ENCODE measurements at places on chromosomes 7 and 10.
A peak's percentile ranks its signal among the peaks of the same experiment; 100 is the strongest.

DNA sequence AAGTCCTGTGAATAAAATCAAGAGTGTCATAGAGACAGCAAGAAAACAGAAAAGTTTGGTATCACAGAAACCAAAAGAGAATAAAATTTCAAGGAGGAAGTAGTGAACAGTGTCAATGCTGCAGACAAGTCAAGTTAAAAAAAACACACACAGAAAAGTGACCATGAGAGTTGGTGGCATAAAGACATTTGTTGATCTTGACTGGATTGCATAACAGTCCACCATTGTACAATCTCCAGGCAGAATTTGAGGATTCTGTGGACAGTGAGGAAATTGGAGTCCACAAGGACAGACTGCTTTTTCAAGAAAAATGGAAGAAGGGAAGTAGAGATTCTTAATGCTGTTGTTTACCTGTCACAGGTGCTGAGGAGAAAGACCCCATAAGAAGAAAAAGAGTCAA, 412.5 kb downstream of the PLXDC2 start:
- no peak for DNase-seq

- DNase-seq: no peak
Observed at GRCh38 chr7:51006483-51007235, 224.0 kb upstream of the GRB10 start.

DNA sequence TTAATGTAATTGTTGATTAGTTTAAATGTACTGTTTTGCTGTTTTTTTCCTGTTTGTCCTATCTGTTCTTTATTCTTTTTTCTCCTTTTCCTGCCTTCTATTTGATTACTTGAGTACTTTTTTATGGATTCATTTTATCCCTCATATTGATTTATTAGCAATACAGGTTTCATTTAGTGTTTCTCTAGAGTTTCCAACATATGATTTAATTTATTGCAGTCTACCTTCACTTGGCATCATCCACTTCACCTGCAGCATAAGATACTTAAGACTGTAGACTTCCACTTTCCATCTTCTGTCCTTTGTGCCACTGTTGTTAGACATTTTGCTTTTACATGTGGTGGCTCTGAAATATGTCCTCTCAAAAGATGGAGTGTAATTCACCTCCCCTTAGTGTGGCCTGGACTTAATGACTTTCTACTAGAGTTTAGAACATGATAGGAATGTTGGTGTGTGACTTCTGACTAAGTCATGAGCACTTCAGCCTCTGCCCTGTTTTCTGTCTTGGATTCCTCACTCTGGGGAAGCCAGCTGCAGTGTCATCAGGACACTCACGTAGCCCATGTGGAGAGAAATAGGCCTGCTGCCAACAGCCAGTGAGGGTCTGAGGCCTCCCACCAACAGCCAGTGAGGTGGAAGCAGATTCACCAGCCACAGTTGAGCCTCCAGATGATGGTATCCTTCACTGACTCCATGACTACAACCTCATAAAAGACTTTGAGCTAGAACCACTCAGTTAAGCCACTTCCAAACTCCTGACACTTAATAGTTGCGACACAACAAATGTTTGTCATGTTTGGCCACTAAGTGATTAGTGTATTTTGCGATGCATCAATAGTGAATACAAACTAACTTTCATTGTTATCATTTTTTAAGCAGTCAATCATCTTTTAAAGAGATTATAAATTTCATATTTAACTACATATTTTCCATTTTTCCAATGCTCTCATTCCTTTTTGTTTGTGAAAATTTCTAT, 643.5 kb upstream of the DPP6 start:
- DNase-seq: no peak

- no peak for DNase-seq
Observed at GRCh38 chr7:92612501-92612900, 22.3 kb upstream of the FAM133B start.

DNA sequence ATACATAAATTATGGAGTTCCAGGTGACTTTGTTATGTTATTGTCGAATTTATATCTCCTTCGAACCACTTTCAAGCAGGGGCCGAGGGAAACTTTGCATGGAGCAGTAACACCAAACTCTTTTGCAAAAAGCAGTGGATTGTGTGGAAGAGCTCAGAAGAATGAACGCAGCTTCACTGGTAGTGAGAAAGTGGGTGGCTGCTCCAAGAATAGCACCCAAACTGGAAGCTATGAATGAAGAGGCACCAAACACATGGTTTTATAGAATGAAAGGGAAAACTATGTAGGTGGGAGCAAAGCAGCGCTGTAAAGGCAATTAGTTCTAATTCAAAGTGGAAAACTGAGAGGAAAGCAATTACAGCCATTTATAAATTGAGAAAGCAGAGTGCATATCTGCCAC, 67.2 kb downstream of the CTTNBP2 start:
- DNase-seq: no peak

DNA sequence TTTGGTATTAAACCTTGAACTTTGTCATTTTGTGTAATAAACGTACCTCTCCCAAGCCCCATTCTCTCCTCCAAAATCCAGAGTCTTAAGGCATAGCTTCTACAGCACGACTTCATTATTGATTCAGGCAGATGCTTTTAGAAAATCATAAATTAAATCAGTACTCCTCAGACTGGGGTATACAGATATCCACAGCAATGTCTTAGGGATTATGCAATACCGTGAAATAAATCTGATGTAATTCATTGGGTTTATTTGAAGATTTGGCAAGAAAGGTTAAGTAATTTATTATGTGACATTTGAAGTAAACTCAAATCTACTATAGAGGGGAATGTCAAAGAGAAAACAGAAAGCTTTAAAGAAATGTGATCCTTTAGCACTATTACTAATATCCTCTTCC, 246.1 kb upstream of the PLXDC2 start:
- DNase-seq: no peak

DNA sequence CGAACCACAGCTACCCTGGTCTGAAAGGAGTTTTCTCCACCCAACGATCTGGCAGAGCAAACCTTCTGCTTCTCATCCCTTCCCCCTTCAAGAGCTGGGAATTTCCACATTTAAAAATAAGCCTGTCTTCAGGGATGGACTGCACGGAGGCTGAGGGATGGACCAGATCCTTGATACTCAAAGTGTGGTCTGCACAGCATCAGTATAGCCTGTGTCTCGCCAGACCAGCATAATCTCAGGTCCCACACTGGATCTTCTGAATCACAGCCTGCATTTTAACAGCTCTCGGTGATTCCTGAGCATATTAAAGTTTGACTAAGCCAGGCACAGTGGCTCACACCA, 7.1 kb downstream of the KCNMA1 start:
- no peak for DNase-seq

GRCh38 chr7:1027242-1028043, 16.9 kb upstream of the GPR146 start:
- DNase-seq: no peak

- DNase-seq: no peak
Observed at GRCh38 chr7:19834566-19834965, 61.1 kb upstream of the TMEM196 start.

DNA sequence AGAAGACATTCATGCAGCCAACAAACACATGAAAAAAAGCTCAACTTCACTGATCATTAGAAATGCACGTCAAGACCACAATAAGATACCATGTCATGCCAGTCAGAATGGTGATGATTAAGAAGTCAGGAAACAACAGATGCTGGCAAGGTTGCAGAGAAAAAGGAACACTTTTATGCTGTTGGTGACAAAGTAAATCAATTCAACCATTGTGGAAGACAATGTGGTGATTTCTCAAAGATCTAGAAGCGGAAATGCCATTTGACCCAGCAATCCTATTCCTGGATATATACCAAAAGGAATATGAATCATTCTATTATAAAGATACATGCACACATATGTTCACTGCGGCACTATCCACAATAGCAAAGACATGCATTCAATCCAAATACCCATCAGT, 77.6 kb downstream of the C10orf90 start:
- DNase-seq: no peak

GRCh38 chr10:68082872-68083271, 7.8 kb upstream of the HERC4 start:
- no peak for DNase-seq

- DNase-seq: no peak
Observed at GRCh38 chr10:110336111-110336721, 31.5 kb upstream of the SMNDC1 start.

DNA sequence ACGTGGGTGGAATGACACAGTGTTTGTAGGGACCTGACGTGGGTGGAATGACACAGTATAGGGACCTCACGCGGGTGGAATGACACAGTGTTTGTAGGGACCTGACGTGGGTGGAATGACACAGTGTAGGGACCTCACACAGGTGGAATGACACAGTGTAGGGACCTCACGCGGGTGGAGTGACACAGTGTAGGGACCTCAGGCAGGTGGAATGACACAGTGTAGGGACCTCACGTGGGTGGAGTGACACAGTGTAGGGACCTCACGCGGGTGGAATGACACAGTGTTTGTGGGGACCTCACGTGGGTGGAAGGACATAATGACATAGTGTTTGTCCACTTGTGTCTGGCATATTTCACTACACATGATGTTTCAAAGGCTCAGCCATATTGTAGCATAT, 19.3 kb downstream of the PPP2R2D start:
- no peak for DNase-seq

GRCh38 chr10:17122726-17123661, 6.6 kb downstream of the CUBN start:
- DNase-seq: no peak

DNA sequence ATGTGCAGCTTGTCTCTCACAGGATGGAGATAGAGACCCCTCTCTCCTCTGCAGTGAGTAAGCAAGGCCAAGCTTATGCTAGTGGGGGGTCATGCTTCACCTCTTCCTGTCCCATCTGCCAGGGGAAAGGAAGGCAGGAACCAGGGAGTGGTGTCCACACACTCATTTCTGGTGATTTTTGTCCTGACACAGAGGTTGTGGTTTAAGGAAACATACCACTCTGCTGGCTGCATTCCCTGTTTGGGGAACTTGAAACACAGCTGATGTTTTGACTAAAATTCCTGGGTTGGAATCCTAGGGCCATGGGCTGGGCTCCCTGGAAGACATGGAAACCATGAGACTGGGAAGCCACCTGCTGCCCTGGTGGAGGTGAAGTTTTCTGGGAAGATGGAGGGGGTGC, 21.4 kb downstream of the C10orf120 start:
- no peak for DNase-seq

- no peak for DNase-seq
Observed at GRCh38 chr7:116571552-116571951, 46.7 kb downstream of the CAV1 start.

DNA sequence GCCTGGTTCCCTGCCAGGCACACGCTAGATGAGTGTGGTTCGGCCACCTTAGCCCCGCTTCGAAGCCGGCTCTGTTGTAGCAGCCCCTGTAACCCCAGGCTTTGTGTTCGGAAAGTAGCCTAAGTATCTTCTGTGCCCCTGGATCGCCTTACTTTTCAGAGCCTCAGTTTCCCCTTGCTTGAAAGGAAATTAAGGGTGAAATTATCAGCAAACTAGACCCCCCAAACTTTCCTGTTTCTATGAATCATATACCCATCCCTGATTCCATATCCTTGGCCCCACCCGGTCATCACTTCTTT, 312 bp downstream of the PDCD11 start:
- DNase-seq: no peak

DNA sequence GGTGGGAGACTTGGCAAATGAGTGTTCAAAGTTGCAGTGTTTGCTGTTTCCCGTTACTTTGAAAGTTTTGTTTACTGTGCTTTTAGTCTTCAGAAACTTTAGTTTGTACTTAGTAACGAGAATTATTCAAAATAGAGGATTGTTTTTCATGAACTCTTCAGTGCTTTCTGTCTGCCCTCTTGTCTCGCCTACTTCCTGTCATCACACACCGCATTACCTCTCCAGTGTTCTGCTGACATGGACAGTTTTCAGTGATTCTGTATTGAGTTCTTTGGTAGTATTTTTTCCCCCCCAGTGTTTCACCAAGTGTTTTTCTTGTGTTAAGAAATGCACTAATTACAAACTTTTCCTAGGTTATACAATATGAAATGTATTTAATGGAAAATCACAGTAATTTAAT, 207.0 kb downstream of the MLLT10 start:
- DNase-seq: peak; percentile 73

- no peak for DNase-seq
Observed at GRCh38 chr7:105127179-105127578, 113.2 kb downstream of the KMT2E start.

GRCh38 chr7:155653803-155654202, 9.3 kb downstream of the RBM33 start:
- no peak for DNase-seq

DNA sequence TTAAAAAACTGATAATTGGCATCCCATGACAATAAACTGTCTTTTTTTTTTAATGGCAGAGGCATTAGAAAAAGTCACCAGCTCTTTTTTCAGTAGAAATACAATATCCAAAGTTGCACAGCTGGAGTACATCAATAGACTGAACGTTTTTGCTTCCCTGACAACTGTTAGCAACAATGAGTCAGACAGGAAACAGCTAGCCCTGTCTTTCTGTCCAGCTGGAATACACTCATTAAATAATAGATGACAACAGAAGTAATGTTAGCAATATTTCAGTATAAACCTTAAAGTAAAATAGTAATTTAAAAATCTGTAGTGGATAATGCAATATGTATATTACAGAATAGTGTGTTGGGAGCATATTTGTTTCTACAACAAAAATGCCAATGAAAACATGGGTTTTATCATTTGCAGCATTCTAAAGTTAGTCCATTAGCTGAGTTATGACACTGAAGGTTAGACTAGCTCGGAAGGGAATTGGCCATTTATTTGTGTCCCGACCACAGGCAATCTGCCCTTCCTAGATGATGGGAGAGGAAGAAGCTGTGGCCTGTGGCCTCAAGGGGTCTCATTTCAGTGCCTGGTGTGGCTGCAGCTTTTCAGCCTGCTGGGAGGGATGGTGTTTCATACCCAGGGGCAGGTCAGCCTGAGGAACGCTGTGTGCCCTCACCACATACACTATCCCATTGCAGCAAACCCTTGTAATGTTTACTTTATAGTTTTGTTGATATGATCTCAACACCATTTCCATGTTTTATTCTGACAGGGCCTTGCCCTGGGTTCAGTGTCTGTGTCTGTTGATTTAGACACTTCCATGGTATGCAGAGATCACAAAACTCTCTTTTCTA, 173.3 kb downstream of the SLC16A9 start:
- DNase-seq: no peak

GRCh38 chr10:1241322-1241890, 185.2 kb downstream of the WDR37 start:
- no peak for DNase-seq

DNA sequence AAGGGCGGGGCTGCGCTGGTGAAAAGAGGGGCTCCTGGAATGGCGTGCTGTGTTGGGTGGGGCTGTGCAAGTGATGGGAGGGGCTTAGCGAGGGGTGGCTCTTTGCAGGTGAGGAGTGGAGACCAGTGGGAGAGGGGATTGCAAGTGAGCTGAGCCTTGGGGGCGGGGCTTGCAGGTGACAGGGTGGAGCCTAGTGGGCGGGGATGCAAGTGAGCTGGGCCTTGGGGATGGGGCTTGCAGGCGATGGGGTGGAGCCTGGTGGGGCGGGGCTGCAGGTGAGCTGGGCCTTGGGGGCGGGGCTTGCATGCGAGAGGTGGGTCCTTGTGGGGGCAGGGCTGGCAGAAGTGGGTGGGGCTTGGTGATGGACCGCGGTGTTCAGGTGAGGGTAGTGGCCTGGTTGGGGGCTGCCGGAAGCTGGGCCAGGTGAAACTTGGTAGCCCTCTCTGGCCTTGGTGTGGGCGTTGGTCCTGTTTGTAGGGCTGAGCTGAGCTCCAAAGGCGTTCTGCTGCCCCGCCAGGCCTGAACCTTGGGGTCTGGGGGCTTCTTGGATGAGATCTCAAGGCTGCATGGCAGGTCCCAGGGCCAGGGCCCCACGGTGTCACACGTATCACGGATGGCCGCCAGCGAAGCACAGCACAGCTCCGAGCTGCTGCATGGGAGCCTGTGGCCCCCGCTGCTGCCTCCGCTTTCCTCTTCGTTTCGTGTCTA, 743 bp upstream of the PITRM1 start:
- no peak for DNase-seq

GRCh38 chr7:138154661-138155060, 78.4 kb downstream of the AKR1D1 start:
- no peak for DNase-seq
